B cell (primary cell): ENCODE measurements at places on chromosomes 4 and X.

DNA sequence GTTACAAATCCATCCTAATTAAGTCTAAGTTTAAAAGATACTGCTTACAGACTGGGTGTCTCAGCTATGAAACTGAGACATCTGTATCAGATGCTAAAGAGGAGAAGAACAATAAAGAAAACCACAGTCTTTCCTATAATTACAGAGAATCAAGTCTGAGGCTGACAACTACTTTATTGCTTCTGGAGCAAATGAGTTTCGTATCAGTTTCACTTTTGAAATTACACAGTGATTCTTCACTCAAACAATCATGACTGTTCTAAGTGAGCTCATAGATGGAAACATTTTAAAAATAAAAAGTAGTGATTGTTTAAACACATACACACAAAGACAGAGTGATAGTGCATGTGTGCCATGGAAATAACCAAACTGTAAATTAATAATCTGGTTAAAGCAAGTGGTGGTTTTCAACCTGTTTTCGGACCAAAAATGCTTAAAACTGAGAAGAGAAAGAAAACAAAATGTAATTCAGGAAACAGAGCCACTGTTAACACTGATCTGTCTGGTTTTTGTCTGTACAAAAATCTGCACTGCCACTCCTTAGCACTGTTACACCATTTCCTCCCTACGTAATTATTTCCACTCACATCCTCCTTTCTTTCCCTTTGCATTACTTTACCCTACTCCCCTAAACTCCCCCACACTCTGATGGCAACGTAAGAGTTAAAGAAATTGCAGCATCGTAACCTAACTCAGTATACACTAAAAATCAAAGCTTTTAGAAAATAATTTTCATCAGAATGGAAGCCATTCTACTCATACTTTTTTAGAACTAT is 12.5 kb downstream of the RFC1 start:
- peak; percentile 67 for DNase-seq

DNA sequence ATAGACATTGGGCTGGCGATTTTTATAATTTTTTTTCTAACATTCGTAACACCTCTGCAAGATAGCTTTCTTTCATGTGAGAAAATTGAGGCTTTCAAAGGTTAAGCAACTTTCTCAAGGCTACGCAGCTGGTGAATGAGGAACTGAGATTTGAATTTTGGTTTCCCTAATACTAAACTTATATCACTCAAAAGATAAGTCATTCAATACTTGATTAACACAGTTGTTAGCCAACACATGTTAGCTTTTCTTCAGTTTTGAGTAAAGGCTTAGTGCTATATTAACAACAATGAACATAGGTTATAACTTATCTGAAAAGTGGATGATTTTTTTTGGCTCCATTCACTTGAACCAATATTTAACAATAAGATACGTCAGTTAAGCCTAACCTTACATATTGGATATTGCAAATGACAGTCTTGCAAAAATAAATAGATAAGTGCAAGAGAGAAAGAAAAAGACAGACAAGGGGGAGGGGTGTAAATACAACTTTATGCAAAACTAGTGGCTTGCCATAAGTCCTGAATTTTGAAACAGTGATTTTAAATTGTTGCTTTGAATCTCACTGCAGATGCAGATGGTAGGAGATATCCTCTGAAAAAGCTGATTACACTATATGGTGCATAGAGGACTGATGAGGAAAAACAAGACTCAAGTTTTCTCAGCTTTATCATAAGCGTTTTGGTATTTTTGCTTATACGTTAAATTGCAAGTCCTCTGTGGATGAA is 11.1 kb upstream of the GPM6A start:
- DNase-seq, result no peak

GRCh38 chr4:26060286-26060685 is 146.3 kb downstream of the SMIM20 start:
- DNase-seq, result no peak

DNA sequence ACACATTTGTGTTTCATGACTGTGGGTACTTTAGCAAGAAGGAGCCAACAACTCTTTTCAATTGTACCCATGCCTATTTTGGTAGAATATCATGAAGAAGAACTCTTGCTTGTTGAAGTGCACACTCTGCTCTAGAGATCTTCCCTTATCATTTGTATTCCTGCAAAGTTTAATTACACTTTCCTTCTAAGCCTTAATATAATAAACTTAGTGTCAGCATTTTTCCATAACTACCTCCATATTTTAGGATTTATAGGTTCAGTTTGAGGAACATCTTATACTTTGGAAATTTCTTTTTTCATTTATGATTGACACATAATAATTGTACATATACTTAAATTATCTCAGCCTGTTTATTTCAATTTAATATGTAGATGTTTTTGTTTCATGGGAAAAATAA is 19.1 kb downstream of the FAM47B start:
- DNase-seq, result no peak

GRCh38 chrX:9534686-9535085 is 69.8 kb downstream of the TBL1X start:
- no peak for DNase-seq

GRCh38 chr4:164935363-164935762 is 42.1 kb downstream of the TRIM61 start:
- DNase-seq, result no peak

GRCh38 chr4:148704291-148704690 is 262.1 kb upstream of the NR3C2 start:
- DNase-seq, result no peak

GRCh38 chr4:56641494-56642051 is 39.5 kb downstream of the HOPX start:
- DNase-seq, result no peak

GRCh38 chr4:23973308-23973855 is 83.5 kb upstream of the PPARGC1A start:
- DNase-seq, result no peak

DNA sequence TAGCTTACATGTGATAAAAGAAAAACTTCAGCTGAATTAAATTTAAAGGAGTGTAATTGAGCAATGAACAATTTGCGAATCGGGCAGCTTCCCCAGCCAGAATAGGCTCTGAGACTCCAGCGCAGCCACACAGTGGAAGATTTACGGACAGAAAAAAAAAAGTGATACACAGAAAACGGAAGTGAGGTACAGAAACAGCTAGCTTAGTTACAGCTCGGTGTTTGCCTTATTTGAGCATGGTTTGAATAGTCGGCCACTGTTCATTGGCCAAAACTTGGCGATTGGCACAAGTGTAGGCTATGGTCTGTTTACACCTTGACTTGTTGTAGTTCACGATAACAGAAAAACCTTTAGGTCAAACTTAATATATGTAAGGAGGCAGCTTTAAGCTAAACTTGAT is 16.7 kb upstream of the SUPT20HL1 start:
- DNase-seq, result peak; percentile 21

DNA sequence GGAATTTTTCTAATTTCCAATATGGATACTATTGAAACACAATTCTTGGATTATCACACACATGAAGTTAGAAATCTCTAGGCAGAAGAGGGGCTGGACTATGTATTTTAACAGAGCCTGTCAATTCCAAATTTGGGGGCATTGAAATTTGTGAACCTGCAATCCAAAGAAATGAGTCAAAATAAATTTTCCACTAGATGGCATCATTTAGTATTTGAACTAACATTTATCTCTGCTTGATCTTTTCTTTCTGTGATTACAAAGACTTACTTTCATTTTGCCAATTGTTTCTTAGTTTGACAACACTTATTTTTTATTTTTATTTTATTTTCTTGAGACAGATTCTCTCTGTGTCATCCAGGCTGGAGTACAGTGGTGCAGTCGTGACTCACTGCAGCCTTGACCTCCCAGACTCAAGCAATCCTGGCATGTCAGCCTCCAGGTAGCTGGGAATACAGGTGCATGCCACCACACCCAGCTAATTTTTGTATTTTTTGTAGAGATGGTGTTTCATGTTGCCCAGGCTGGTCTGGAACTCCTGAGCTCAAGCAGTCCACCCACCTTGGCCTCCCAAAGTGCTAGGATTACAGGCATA is 2.7 kb upstream of the PYURF start:
- peak; percentile 24 for DNase-seq

DNA sequence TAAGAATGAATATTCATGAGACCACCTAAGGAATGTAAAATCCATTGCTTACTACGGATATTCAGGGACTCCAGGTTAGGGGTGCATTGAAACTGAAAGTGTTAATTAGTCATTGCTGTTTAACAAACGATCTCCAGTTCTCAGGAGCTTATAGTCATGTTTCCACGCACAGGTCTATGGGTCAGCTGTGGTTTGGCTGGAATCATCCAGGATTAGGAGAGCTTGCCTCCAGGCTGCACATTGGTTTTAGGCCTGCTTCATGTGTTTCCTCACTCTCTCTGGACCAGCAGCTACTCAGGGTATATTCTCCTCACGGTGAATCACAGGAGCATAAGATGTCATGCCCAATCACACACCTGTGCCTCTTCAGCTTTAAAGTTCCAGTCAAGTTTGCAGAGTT is 98.9 kb downstream of the ATXN3L start:
- DNase-seq, result no peak

DNA sequence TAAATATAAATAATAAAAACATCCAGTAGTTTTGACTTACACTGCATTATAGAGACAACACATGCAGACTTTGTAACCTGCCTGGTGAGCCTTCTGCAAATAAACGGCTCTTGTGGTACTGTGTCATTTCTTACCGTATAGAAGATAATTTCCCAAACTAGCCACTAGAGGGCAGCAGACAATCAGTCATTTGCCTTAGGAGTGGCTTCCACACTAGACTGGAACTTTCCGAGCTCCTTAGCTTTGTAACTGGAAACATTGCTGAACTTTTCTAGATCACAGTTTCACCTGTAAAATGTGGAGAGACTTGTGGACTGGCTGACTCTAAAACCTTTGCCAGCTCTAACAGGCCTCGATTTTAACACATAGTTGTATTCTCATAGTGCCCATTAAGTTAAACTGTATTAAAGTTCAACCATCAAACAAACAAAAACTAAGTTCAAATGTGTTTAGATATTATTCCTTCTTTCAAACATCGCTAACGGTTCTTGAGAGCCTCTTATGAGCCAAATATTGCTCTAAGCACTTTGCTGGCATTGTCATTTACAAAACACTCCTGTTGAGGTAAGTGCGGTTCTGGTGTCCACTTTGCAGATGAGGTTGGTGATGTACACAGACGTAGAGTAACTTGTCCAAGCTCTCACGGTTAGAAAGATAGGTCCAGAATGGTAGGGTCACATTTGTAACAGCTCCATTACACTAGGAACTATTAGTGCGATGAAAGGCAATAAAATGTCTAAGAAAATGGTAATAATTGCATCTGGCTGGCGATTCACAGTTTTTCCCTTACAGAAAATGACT is 345.5 kb downstream of the ANK2 start:
- DNase-seq, result peak; percentile 80

DNA sequence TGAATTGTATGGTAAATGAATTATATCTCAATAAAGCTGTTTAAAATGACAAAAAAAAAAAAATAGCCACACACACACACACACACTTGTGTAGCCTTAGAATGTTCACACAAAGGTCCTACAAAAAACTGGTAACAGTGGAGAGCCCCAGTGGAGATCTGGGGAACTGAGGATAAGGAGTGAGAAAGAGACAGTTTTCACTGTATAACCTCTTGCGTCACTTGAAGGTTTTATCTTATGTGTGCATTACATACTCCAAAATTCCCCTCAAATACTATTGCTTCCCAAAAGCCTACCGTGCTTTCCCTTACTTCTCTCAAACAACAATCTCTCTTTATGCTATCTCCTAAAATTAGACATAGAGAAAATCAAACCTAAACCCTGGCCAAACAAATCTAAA is 67.8 kb downstream of the SMC1A start:
- DNase-seq, result no peak

DNA sequence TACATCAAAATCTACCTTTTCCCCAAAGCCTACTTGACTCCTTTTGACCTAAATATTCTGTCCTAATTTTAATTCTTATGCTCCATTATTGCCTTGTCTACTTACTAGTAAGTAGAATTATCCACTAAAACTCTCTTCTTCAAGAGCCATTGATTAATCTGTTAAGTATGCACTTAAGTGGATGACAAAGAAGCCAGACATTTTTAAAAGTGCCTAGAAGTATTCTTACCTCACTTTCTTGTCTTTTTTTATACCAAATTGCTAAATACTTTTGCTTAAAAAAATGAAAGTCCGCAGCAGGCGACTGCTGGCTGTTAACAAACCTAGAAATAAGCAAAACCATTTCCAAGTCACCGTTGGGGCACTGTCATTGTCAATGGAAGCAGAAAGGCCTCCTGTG is 20.1 kb upstream of the FRMPD4 start:
- DNase-seq, result no peak

- peak; percentile 44 for DNase-seq
Observed at GRCh38 chr4:105306158-105306781, 159.6 kb downstream of the TET2 start.

DNA sequence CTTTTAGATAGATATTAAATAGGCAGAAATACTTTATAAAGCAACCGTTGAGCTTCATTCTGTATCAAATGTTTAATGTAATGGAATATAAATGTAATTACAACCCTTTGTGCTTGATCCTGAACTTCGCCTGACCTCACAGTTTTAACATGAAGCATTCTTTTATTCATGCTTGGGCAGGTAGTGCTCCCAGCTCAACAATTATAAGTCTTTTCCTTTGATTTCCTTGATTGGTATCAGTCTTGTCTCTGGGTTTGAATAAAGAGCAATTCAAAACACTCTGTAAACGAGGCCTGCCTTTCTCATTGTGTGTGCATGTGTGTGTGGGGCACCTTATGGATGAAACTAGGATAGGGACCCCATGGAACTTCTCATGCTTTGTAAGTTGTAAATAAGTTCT is 6.8 kb downstream of the METAP1 start:
- DNase-seq, result no peak

- DNase-seq, result no peak
Observed at GRCh38 chr4:79991601-79992000, 81.4 kb downstream of the ANTXR2 start.

GRCh38 chrX:153692611-153693156 is 5.0 kb downstream of the SLC6A8 start:
- DNase-seq, result no peak

DNA sequence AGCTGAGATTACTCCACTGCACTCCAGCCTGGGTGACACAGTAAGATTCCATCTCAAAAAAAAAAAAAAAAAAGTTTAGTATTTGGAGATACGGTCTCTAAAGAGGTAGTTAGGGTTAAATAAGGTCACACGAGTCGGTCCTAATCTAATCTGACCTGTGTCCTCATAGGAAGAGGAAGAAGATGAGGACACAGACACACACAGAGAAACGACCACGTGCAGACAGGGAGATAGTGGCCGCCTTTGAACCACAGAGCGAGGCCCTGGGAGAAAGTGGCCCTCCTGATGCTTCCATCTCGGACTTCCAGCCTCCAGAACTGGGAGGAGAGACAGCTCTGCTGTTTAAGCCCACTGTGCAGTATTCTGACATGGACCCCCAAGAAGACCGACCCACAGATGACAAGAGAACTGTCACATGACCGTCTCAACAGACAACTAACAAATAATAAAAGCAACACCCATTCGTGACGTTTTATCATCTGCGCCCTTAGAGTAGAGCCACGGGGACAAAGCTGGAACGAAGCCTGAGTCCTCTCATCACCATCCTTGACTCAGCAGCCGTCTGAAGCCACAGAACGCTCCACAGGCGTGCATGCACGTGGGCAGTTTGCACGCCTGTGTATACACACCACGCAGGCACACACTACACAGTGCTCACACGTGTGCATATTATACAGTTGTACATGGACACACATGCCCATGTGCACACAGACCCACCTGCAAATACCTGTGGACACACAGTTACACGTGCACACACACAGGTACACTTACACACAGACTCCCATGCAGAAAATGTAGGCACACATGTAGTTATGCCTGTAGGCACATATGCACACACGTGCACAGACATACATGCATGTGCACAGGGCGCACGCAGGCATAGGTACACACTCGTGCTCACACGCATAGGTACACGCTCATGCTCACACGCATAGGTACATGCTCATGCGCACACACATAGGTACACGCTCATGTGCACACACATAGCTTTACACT is 51.7 kb downstream of the FAM53A start:
- DNase-seq, result no peak
